ENCODE measurements at places on chromosomes 6 and 20.

GRCh38 chr6:82363428-82364086 lies at the start of gene TPBG:
TSS of gene TPBG (plus strand) at chr6:82363817. CDS start at chr6:82364962, 1,145 bp downstream.
- no peak for DNase-seq

GRCh38 chr20:57928181-57928967 lies 218.6 kb upstream of the PMEPA1 start:
- no peak for DNase-seq

- no peak for DNase-seq
Measured at GRCh38 chr6:130178692-130179091, 44.1 kb downstream of the SAMD3 start.

DNA sequence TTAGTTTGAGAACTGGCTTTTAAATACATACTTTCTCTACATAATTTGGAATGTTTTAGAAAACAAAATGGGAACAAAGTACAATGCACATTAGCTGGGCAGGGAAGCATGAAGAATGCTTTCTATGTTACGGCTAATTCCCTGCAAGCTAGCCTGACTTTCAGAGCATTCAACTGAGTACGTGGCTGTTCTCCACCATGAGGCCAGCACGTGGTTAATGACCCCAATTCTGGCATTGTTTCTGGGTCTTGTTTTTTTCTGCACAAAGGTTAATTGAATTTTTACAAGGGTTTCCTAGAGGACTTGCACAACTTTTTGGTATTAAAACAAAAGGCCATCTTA lies 208.6 kb upstream of the AGPAT4 start:
- DNase-seq: no peak

DNA sequence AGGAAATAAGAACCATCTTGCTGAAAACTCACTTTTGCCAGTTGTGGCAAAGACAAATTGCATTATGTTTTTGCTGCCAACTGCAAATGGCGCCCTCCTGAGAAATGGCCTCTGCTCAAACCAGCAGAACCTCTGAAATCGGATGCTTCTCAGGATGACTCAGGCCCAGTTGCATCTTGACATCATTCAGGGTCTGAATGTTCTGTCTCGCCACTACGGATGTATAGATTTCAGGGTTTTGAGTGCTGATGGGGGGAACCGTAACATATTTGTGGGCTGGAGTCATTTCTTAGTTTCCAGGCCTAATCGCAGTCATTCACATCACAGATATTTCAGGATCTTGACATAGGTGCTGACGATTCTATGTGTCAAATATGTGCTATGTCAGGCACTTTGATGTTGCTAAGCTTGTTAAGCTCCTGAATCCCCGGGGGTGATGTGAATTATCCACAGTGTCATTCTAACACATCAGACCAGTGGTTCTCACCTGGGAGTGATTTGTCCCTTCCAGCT lies 207.1 kb downstream of the NFATC2 start:
- DNase-seq: no peak

DNA sequence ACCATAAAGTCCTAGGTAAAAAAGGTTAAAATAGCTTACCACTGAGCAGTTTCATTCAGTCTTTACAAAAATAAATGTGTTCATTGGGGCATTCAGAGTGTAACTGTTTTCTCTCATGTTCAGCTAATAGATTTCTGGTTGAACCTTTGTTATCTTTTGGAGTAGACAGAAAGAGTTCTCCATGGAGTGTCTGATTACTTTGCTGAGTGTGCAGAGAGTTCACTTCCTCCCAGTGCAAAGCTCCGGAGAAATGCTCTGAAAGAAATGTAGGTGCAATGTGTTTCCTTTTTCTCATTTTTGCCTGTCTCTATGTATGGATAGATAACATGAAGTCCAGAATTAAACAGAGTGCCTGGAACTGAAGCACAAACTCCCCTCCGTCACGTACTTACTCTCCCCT lies 52.6 kb downstream of the JAG1 start:
- DNase-seq: no peak

DNA sequence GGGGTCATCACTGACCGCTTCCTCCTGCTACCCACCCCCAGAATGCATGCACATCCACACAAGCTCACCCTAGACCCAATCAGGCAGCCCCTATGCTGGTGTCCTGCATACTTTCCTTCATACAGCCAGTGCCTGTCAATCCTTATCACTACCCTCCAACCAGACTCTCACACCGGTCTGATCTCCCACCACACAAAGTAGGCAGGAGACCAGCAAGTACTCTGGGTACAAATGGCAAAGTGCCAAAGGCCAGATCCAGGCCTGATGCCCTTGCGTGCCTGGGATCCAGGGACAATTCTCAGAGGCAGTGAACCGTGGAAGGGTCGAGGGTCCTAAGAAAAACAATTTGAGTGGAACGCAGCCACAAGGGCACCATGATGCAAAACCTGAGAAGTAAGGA lies 114.2 kb downstream of the HIVEP2 start:
- DNase-seq: no peak

GRCh38 chr6:157832250-157832967 lies 9.4 kb downstream of the SNX9 start:
- no peak for DNase-seq

DNA sequence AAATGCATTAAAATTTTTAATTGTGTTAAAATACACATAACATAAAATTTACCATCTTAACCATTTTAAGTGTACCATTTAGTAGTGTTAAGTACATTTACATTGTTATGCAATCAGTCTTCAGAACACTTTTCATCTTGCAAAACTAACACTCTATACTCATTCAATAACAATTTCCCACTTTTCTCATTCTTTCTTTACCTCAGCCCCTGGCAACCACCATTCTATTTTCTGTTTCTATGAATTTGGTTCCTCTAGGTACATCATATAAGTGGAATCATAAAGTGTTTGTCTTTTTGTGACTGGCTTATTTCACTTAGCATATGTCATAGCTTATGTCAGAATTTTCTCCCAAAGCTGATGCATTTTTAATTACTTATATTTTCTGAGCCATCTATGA lies 32.2 kb downstream of the PCMT1 start:
- no peak for DNase-seq

GRCh38 chr6:29887330-29887818 lies 55.0 kb upstream of the HLA-A start:
- DNase-seq: no peak

Data from stimulated activated CD4-positive, alpha-beta T cell treated with anti-CD3 and anti-CD28 coated beads, Interleukin-1b, Interleukin-23, amount 100 ng/mL, for 1 hour (primary cell).